Ureter (tissue), 1 donor: ENCODE measurements at places on chromosomes 13 and 19. TPM values are rescaled to one million over a fixed set of nuclear protein-coding genes. Genes with fewer than 3 reads are reported as not detected.

GRCh38 chr19:40584007-40584406 is 7.3 kb downstream of the SHKBP1 start:
- no peak for DNase-seq

The TBXA2R gene
- total RNA-seq: 4.5 TPM

The PTH2 gene
- total RNA-seq: not detected

The STK11 gene
- 51.2 TPM for total RNA-seq

The ZNF567 gene
- total RNA-seq: 10.3 TPM

- peak; percentile 45 for DNase-seq
Measured at GRCh38 chr13:28031220-28031895, 42.9 kb upstream of the URAD start.

GRCh38 chr13:99819967-99820366 is 151.6 kb downstream of the ZIC5 start:
- DNase-seq: no peak

The KIR2DL4 gene
- 0.39 TPM for total RNA-seq

The SYNE4 gene
- 4.1 TPM for total RNA-seq

The MAMSTR gene
- total RNA-seq: 2.2 TPM

GRCh38 chr19:11570039-11570462 is 7.4 kb downstream of the ACP5 start:
- DNase-seq: no peak

DNA sequence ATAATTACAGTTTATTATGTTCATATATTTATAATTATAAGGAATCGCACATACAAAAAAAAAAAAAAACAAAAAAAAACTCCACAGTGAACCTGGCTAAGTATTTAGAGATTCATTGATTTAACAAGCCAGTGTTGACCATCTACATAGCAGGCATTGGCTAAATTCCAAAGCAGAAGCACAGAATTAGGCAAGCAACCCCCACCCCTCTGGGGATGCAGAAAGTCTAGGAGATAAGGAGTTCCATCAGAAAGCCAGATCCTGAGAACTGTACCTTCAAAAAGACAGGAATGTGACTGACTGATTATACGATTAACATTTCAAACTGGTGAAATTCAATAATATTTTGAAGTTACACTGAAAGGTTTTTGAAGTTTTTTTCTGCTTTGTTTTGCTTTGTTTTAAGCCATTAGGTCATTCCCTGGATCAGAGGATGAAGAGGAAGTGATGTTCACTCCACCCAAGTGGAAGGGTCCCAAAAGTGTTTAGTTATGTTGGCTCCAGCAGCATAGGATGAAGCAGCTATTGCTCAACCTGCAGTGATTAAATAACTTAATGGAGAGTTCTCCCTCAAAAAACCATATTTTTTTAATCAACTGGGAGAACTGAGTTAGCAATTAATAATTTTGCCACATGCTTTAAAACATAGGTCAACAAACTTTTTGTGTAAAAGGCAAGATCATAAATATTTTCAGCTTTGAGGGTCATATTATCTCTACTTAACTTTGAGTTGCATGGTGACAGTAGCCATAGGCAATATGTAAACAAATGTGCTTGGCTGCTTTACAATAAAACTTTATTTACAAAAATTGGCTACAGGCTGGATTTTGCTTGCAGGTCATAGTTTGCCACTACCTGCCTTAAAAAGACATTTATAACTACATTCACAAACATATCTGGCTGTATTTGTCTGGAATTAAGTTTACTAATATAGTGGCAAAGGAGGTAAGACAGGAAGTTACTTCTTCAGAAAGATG is 49.6 kb downstream of the DOCK9 start:
- no peak for DNase-seq

The ASPDH gene
- total RNA-seq: not detected

GRCh38 chr19:7676854-7677253 is at the start of gene MCEMP1:
TSS of gene MCEMP1 (plus strand) at chr19:7677090. CDS start at chr19:7677121, 31 bp downstream.
- no peak for DNase-seq

- DNase-seq: no peak
Measured at GRCh38 chr13:102195566-102196462, 206.0 kb downstream of the FGF14 start.

GRCh38 chr13:79479882-79480281 is 1.1 kb upstream of the NDFIP2 start:
- no peak for DNase-seq

The ZNF99 gene
- 0.34 TPM for total RNA-seq

GRCh38 chr13:89496478-89496877 is 1825.3 kb downstream of the SLITRK5 start:
- no peak for DNase-seq

- DNase-seq: no peak
Measured at GRCh38 chr13:20669162-20669561, 34.3 kb upstream of the IL17D start.

The ZNF599 gene
- total RNA-seq: 7.3 TPM

DNA sequence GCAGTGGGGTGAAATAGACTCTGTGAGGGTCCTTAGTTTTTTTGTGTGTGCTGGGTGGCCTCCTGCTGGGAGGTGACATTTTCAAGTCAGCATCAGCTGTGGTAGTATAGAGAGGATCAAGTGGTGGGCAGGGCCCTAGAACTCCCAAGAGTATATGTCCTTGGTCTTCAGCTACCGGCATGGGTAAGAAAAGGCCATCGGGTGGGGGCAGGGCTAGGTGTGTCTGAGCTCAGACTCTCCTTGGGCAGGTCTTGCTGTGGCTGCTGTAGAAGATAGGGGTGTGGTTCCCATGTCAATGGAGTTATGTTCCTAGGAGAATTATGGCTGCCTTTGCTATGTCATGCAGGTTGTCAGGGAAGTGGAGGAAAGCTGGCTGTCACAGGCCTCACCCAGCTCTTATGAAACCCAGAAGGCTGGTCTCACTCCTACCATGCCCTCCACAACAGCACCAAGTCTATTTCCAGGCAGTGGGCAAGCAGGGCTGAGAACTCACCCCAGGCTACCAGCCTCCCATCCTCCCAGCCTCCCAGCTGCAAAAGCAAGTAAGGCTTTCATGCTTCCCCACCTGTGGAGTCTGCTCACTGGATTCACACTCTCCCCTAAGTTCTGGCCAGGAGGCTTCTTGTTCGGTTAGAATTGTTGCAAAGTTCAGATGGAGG is 130.6 kb upstream of the SOX1 start:
- no peak for DNase-seq

The RNF225 gene
- 1.8 TPM for total RNA-seq
